ENCODE measurements at places on chromosomes 1 and 21. TPM values are rescaled to one million over a fixed set of nuclear protein-coding genes. Genes with fewer than 3 reads are reported as not detected.

GRCh38 chr1:247494767-247495166 is 36.9 kb upstream of the OR2B11 start:
- DNase-seq = no peak

The SLC25A33 gene
- 7.6 TPM for total RNA-seq

DNA sequence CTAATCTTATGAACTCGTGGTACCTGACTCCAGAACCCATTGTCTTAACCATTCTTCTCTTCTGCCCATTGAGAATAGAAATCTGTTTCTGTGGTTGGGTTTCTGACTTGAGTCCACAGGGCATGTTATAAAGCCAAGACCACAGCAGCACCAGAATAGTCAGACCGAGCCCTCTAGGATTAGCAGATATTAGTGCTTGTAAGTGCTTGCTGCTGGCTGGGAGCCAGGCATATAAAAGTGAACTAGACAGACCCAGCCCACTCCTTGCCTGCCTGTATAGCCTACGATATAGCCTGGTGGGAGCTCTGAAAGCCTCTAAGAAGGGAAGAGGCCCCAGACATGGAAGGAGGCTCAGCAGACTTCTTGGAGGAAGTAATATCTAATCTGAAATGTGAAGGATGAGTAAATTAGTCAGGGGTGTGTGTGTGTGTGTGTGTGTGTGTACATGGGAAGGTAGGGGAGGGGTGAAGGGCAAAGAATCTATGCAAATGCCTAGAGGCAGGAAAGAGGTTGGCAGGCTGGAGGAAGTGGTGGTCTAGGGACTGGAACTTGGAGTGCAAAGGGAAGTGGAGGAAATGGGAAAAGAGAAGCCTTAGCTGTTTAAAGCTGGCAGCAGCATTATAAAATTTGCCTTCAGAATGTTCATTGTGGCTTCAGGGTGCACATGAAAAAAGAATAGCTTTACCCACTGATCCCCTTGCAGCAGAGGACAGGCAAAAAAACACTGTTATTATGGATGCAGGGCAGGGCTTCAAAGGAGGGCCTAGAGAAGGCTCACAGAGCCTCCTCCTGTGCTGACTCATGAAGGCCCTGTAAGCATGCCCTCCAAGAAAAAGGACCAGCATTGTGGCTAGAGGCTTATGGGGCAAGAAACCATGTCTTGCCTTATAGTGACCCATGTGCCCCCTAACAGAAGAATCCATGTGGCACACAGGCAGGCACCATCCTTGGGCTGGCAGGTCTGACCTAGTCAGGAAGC is 169.2 kb downstream of the LMX1A start:
- DNase-seq = no peak

- DNase-seq = no peak
Observed at GRCh38 chr1:243549108-243549507, 293.3 kb downstream of the SDCCAG8 start.

The SLAMF8 gene
- not detected for total RNA-seq

Data from progenitor cell of endocrine pancreas (in vitro differentiated cells).